NCI-H1436 treated with DMSO at 0.1 percent for 48 hours (cell line): ENCODE measurements at places on chromosomes 1 and 21.

- DNase-seq: no peak
Observed at GRCh38 chr1:36591278-36591677, 108.6 kb upstream of the CSF3R start.

DNA sequence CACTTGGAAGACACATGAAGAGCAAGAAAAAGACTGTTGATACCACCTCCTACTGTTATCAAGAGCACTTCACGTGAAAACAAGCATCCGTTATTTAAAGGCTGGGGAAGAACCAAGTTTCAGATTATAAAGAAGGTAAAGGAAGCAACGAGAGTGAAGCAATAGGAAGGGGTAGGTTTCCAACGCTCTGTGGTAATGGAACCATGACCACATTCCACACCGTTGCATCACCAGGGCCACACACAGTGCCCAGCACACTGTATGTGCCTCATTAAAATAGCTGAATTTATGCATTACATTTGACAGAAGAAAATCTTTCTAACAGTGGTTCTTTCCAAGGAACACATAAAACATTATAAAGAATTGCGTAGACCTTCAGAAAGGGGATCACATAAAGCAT is 435.8 kb downstream of the MRPL39 start:
- no peak for DNase-seq

DNA sequence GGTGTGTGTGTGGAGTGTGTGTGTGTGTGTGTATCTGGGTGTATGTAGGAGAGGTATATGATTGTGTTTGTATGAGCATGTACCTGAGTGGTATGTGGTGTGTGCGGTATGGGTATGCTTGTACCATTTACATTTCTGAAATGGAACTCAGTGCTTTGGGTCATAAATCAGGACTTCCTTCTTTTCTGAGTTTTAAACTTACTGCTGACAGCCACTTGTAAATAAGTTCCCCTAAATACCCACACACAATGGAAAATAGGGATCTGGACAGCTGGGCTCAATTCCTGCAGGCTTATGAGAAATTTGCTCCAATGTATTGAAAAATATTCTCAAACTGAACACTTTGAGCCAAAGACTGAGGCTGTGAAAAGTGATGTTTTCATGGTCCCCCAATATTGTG is 293.6 kb downstream of the HLX start:
- DNase-seq: no peak

GRCh38 chr1:23529146-23530086 is 1.6 kb downstream of the E2F2 start:
- DNase-seq: no peak

DNA sequence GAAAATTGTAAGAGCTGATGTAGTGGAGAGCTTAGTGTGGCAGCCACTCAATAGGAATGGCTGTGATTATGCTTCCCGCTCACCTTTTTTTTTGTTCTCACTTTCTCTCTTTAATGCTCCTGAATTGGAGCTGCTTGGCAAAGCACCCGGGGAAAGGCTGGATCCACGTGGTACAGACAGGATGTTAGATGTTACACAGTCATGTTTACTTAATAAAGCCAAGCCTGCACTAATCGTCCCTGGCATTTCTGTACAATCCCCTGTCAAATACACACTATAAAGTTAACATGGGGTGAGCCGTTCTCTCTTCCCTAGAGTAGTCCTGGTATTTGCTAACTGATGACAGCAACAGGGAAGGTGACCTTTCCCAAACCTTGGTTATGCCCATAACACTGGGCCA is 187.8 kb downstream of the ZSCAN20 start:
- DNase-seq: no peak

DNA sequence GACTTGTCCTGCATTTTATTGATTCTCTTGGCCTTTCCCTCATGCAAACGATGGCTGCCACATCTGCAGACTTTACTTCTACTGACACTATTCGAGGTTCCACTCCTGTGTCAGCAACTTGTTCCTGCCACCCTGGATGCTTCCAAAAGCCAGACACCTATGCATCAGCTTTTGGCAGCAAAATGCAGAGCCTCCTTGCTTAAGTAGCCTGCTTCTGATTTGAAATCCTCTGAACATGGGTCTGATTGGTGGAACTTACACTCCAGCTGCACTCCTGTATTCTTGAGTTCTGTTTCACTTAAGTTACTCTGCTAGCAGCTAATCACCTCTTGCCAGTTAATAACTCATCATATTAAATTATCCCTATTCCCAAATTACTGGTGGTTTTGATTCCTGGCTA is 152.1 kb upstream of the FMN2 start:
- DNase-seq: no peak
